ENCODE measurements at places on chromosomes 5 and 9. TPM values are rescaled to one million over a fixed set of nuclear protein-coding genes. Genes with fewer than 3 reads are reported as not detected.

- H3K4me1 ChIP-seq = peaks cover 15% of the 10 kb centered on the region
- DNase-seq = no peak
- H3K27me3 ChIP-seq = no peaks in the 10 kb centered on the region
- peaks cover 48% of the 10 kb centered on the region for H3K36me3 ChIP-seq
- peak overlapping the region; percentile 72 for H3K27ac ChIP-seq
Observed at GRCh38 chr9:129910628-129911567, 75.6 kb downstream of the USP20 start.

DNA sequence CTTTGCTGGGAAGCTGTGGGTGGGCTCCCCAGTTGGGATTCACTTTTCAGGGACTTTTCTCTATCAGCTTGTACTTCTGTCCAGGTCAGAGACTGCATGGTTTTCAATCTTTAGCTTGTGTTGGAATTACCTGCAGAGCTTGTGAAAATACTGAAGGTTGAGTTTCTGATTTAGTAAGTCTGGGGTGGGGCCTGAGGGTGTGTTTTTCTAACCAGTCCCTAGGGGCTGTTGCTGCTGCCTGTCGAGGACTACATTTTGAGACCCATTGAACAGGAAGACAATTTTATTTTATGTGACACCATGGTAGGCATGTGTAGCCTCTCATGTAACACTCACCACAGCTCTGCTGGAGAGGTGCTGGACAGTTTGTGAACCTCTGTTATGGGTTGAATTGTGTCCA lies 14.7 kb upstream of the MLANA start:
- peaks cover 17% of the 10 kb centered on the region for H3K36me3 ChIP-seq
- H3K27me3 ChIP-seq = no peaks in the 10 kb centered on the region
- H3K4me3 ChIP-seq = no peak overlapping the region
- DNase-seq = no peak
- no peak overlapping the region for H3K27ac ChIP-seq

- no peak for DNase-seq
- peaks cover 7% of the 10 kb centered on the region for H3K4me1 ChIP-seq
- no peak overlapping the region for H3K27ac ChIP-seq
- no peak overlapping the region for H3K4me3 ChIP-seq
Observed at GRCh38 chr9:107275530-107275929, 7.5 kb upstream of the RAD23B start.

Gene GPRIN1
- total RNA-seq = 3.7 TPM

Gene PCDH1
- total RNA-seq = 0.17 TPM

Gene GABRA6
- not detected for total RNA-seq

Gene HIGD2A
- 96.4 TPM for total RNA-seq

Data from activated CD4-positive, alpha-beta T cell treated with anti-CD3 and anti-CD28 coated beads, Interleukin-2, amount 10 ng/mL, durations not matched to agents 24 days and 14 days (primary cell).